Tracheal epithelial cell (primary cell): ENCODE measurements at places on chromosomes 3 and 15. TPM values are rescaled to one million over a fixed set of nuclear protein-coding genes. Genes with fewer than 3 reads are reported as not detected.

The TICRR gene
- 0.21 and 1.4 TPM in 2 replicates for total RNA-seq

The ARHGAP31 gene
- 0.43 and 4.1 TPM in 2 replicates for total RNA-seq

The LRTM1 gene
- not detected in 2 replicates for total RNA-seq

The DIPK2A gene
- total RNA-seq: 29.6 and 63.4 TPM in 2 replicates

The CHRNA3 gene
- total RNA-seq: not detected in 2 replicates

The OR5K2 gene
- total RNA-seq: not detected in 2 replicates

The IMPG2 gene
- under 0.01 TPM in 2 replicates for total RNA-seq

The MAP2K1 gene
- total RNA-seq: 68.8 and 71.8 TPM in 2 replicates
